ENCODE measurements at places on chromosomes 1 and 21.

- DNase-seq = no peak
Observed at GRCh38 chr1:68270951-68271350, 38.6 kb upstream of the WLS start.

DNA sequence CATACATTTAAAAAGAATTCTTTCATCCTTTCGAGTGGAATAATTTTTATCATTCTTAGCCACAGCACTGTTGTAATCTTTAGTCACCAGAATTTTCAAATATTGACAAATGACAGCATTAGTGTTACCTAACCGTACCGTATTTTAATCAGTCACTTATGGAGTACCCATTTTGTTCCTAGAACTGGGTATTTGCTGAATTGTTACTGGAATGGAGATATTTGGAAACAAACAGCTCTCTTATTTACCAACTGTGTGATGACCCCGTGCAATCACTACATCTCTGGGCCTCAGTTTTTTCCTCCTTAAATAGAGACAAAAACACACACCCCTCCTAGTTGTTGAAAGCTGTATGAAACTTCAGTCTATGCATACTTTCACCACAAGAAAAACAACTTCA, 7.9 kb upstream of the XCL2 start:
- no peak for DNase-seq

GRCh38 chr1:161177112-161177935, at the start of gene B4GALT3:
TSS of gene B4GALT3 (minus strand) at chr1:161177507. CDS start at chr1:161176060, 1,447 bp downstream.
- peak; percentile 94 for DNase-seq

DNA sequence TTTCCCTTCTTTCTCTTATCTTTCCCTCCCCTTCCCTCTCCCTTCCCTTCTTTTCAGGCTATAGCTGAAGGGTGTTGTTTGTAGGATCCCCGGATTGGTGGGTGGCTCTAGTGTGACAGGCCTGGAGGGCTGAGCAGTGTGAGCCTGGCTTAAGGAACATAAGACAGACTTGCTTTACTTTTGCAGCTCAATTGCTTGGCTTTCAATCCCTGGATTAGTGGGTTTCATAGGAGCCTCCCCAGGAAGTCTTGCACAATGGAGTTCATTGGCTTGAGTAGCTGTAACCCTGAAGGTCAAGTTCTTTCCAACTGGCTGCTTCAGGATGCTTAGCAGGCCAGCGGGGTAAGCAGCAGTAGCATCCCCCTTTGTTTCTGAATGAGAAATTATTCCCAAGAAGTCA, 126.7 kb downstream of the CAMTA1 start:
- no peak for DNase-seq

GRCh38 chr1:29631361-29631760, 395.0 kb downstream of the PTPRU start:
- DNase-seq = no peak

DNA sequence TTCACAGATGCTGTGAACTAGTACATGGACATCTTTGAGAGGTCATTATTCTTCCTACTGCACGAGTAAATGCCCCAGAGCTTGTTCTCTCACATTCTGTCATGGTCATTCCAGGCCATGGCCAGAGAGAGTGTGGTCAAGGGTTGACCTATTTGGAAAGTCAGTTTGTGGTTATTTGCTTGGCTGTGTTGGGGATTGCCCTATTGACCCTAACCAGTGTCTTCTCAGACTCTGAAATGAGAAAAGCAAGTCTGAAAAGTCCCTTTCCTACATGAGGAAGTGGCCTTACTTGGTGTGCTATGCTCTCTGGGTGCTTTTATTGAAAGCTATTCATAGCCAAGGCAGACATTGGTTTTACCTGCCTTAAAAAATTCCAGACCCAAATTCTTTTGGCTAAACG, 26.6 kb downstream of the CLIC6 start:
- DNase-seq = no peak

GRCh38 chr1:11272832-11273594, at the start of gene UBIAD1:
TSS of gene UBIAD1 (plus strand) at chr1:11273198. CDS start at chr1:11273532, 334 bp downstream.
- peak; percentile 93 for DNase-seq

DNA sequence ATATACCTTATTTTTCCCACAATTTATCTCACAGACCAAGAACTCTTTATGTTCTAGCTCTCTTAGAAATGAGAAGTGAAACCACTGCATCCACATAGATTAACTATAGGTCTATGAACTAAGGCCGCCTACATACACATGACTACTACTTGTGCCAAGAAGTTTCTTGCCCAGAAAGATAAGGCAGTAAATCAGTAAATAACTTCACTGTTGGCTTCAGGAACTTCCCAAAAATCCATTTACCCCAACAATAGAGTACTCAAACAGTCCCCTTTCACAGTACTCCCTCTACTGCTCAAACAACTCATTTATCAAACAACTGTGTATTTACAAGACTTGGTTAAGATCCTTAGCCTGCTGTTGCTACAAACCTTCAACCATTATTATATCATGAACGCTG, 96.5 kb downstream of the NME7 start:
- no peak for DNase-seq

DNA sequence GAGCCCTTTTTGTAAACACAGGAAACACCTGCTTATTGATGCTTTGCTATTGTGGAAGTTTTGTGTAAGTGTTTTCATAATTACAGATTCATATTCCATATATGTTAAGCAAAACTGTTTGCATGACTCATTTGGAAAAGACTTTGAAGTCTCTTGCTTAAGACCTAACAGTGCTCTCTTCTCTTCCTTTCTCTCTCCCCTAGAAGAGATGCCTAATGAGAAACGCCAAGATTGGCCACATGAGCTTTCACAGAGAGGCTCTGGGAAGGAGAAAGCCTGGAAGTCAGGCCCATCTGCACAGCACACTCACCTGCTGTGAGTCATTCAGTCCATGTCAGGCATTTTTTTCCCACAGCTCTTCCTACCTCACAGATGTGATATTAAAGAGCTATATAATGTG, 101.6 kb upstream of the PALMD start:
- DNase-seq = peak; percentile 36

- no peak for DNase-seq
Observed at GRCh38 chr1:17949511-17949910, 158.1 kb upstream of the IGSF21 start.

DNA sequence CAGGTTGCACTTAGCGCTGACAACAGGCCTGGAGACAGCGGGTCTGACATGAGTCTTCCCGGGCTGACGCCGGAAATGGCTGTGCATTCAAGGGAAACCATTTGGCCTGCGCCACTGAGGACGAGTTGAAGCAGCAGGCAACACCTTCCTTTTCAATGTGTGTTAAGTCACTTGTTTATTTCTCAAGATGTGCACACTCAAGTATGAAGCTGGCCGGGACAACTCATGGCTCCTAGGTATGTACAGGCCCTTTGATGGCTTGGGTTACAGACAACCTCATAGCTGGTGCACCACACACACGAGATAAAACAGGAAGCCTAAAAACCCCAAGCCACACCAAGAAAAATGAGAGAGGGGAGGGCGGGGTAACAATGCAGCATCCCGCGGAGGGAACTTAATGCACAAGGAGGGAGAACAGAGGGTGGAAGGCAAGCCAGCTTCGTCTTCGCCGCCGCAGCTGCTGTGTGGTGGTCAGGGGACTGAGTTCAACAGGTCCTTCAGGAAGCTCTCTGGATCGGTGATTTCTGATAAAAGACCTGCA, 118.0 kb upstream of the IFFO2 start:
- DNase-seq = no peak

DNA sequence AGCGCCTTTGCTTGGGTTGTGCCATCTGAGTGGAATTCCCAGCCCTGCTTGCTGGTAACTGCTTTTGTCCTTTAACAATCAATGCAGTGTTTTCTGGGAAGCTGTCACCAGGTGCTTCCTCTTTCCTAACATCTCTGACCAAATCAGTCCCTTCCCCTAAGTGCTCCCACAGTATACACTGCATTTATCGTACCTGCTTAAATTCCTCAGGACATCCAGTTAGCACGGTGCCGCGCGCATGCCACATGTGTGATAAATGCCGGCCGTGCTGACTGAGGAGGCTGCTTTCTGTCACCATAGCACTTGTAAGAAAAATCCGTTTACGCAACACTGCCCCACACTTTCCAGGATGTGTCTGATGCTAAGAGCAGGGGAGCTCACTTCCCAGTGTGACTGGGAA, 115.4 kb downstream of the BCAR3 start:
- no peak for DNase-seq

GRCh38 chr1:156281281-156281680, 1.3 kb downstream of the SMG5 start:
- DNase-seq = no peak

DNA sequence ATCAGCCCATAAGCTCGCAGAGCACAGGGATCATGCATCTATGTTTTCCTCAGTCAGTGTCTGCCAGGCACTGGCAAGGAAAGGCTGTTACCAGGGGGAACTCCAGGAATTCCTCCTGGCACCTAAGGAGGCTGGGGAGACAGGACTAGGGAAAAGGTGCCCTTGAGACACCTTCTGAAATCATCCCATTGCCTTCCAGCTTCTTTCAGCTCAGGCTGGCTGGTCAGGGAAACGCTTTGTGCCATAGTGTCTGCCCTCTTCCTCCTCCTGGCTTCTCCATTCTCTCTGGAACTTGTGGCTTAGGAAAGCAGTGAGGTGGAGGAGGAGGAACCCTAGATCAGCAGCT, 13.8 kb downstream of the LMNA start:
- no peak for DNase-seq

DNA sequence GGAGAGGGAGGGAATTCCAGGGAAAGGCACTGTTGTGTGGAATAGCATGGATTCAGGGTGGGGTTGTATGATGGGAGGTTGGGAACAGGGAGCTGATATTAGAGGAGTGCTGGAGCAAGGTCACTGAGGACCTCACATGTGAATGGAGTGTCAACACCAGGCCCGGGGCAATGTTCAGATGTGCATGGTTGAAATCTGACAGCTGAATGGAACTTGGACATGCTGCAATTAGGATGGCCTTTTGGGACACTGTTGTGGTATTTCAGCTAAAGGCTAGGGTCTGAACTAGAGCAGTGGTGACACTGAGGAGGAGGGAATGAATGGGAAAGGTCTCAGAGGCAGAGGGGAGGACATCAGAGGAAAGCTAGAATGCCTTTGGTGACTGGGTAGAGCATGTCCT, 25.0 kb downstream of the ZSCAN20 start:
- DNase-seq = no peak

DNA sequence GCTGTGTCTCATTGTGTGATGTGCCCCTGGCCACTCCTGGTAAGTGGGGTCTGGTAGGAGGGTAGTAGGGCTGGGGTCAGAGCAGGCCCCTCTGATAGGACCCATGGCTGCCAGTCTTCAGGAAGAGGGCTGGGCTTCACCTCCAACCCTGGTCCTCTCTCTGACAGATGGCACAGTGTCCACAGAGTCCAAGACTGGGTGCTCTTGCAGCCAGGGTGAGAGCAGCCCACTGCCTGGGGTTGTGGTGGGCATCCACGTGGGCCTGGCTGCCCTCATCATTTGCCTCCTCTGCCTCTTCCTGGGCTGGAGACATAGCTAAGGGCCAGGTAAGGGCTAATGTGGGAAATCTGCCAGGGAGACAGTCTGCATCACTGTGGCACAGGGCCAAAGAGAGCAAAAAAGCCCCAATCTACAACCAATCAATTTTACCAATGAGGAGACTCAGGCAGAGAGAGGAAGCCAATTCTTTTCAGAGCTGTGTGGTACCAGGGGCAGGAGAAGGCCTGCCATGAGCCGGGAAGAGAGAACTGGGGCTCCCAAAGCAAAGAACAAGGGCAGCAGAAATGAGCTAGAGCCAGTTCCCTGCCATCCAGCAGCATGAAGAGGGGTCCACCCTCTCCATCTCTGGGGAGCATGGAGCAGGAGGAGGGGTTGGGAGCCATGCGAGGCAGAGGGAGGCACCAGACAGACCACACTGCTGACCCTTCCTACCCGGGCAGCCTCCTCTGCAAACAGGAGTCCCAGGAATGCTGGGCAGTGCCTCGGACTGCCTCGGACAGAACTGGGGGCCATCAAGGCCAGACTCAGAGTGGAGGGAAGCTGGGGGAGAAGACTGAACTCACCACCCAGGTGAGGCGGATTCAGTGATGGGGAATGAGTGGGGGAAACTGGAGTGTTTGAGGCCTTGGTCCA, 26.8 kb downstream of the SLC27A3 start:
- DNase-seq = no peak

DNA sequence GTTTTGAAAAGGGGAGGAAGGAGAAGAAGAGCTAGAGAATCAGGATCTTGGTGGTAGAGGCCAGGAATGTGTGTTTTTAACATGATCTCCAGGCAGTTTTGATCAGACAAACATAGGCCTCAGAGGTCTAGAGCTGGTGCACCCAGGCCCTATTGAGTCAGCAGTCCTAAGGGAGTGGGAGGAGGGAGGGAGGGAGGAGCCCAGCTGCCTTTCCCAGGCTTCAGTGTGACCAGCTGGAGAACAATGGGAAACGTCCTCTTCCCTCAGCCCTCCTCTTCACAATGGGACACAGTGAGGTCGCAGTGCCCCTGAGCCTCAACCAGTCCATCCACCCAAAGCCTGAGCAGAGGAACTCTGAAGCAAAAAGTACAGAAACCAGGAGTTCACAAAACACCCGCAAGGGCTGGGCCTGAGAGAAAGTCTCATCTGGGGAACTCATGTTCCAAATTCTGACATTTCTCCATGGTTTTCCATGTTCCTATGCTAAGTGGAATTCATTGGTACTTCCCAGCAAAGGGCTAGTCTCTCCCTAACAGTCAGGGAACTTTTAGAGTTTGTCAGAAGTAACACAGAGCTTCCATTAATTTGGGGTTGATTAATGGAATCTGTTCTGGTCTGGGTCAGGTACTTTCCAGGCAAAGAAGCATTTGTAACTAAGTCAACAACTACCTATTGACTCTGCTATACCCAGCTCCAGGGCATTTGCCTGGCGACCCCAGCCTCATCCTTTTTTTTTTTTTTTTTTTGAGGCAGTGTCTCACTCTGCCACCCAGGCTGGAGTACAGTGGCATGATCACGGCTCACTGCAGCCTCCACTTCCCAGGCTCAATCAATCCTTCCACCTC, 37.5 kb downstream of the ELAPOR1 start:
- DNase-seq = peak; percentile 15

GRCh38 chr1:22597301-22597965, 34.1 kb downstream of the EPHA8 start:
- no peak for DNase-seq

- no peak for DNase-seq
Observed at GRCh38 chr1:101980974-101981373, 15.8 kb downstream of the OLFM3 start.

GRCh38 chr21:36761685-36762084, 62.8 kb downstream of the SIM2 start:
- DNase-seq = no peak

DNA sequence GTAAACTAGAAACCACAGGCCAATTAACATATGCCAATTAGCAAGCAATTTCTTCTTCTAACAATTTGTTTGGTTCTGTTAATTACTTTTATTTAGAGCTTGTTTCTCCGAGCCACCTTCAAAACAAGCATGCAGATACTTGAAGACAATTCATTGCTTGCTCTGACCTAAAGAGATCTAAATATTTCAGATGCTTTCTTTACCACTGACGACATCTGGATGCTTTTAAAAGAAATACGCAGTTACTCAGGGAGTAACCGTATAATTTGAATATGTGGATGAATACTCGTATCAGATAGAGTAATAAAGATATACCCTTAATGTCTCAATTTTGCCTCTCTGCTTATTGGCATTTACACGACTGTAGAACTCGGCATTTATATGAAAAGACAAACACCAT, 390.0 kb downstream of the DISC1 start:
- DNase-seq = no peak

GRCh38 chr1:28104866-28105467, 16.6 kb upstream of the EYA3 start:
- DNase-seq = peak; percentile 35
